ENCODE measurements at places on chromosomes 13 and 19.

DNA sequence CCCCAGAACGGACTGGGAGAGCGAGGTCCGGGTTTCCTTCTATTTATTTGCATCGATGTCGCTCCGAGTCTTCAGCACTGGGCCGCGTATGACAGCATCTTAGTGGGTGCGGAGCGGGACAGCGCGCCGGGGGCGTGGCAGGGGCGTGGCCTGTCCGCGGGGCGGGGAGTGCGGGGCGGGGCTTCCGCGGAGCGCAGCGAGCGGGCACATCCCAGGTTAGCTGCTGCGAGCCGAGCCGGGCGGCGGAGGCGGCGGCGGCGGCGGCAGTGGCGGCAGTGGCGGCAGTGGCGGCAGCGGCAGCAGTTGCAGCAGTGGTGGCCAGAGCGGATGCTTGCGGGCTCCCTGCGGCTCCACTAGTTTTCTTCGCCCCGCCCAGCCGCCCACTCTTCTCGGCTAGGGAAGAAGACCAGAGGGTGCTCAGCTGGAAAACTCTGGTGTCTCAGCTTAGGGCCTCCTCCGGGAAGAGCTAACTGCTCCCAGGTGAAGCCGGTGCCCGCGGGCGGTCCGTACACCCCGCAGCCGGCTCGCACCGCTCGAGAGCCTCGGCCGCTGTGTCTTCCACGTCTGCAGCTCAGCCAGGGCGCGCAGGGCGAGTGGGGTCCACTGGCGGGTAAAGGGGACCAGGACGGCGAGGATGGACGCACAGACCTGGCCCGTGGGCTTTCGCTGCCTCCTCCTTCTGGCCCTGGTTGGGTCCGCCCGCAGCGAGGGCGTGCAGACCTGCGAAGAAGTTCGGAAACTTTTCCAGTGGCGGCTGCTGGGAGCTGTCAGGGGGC, at the start of gene GPC5:
TSS of gene GPC5 (plus strand) at position 209 of the 776 bp plus-strand sequence.
- DNase-seq = no peak

- no peak for DNase-seq
Measured at GRCh38 chr13:30033681-30034457, 183.5 kb upstream of the UBL3 start.

DNA sequence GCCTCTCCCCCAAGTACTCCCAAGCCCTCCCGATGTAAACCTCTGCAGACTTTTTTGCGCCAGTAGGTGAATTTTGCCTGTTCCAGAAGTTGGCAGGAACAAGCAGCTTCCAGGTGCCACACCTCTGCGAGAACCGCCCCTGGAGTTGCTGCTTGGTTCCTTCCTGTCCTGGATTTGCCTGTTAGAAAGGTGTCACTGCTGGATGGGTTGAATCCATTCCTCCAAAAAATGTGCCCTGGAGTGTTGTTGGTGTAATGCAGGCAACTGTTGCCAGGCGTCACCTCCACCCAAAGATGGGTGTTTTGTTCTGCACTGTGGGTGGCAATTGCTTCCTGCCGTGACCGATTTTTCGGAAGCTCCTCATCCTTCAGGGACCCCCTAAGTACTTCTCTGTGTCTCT, 5.7 kb downstream of the PGPEP1 start:
- no peak for DNase-seq

DNA sequence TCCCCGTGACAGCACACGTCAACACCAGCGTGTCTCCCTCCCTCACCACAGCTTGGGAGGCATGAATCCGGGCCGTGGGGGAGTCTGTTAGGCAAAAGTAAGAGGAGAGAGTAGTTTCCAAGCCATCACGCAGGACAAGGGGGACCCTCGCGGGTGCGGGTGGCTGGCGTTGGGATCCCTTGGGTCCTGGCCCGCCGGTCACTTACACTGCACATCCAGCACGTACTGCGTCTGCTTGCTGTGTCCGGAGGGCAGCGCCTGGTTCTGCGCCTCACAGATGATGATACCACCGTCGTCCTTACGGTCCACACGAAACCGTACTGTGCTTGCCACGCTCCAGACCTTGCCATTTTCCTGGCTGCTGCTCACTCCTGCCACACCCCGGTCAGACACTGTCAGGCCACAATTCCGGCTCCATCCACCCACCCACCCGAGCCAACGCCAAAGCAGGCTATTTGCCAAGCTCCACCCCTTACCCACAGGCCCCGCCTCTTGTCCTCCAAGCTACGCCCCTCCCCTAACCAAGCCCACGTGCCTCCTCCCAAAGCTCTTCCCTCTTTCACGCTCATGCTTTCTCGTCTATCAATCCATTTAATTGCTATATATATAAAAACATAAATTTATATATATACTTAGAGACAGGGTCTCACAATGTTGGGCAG, 6.6 kb upstream of the ZNF428 start:
- DNase-seq = no peak
